DMS79 treated with DMSO at 0.1 percent for 48 hours (cell line): ENCODE measurements at places on chromosomes 5 and 9.

GRCh38 chr5:150853561-150853960 lies 7.2 kb downstream of the IRGM start:
- no peak for DNase-seq

GRCh38 chr5:96638561-96638960 lies 23.6 kb upstream of the CAST start:
- DNase-seq, result no peak

- DNase-seq, result no peak
These were observed 35.0 kb upstream of the BARHL1 start for GRCh38 chr9:132547436-132547835.

GRCh38 chr9:114157516-114158176 lies 2.3 kb downstream of the COL27A1 start:
- no peak for DNase-seq

DNA sequence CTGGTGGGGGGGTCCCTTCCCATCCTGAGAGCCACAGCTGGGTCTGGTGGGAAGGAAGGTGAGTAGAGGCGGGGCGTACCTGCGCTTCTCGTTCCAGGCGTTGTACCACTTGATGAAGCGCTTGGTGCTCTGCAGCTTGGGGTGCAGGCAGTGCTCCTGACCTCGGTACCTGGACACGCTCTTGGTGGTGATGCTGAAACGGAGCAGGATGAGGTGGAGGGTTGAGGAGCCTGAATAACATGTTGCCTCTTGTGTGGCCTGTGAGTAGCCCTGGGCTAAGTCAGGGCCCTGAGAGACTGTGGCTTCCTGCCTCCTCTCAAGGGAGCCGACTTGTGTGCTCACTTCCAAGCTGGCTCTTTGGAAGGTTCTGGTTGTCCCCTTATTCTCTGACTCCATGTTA lies 4.3 kb downstream of the CXCL14 start:
- DNase-seq, result no peak

DNA sequence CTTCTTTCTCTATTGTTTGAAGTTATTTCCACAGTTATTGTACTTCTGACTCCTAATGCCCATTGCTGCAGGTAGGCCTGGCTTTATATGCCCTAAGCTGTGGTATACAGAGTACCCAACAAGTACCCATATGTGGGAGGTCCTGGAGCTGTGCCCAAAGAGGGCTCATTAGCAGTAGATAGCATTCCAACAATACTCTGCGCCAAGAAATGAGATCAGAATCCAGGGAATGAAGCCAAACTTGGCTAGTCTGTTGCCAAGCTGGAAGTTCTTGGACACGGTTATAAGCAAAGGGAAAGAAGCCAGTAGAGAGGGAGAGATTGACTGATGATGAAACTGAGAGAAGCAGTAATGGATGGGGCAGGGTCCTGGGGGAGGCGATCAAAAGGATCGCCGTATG lies 29.7 kb upstream of the FAM169A start:
- DNase-seq, result peak; percentile 66

- no peak for DNase-seq
These were observed 417.7 kb downstream of the CHSY3 start for GRCh38 chr5:130321931-130322330.

DNA sequence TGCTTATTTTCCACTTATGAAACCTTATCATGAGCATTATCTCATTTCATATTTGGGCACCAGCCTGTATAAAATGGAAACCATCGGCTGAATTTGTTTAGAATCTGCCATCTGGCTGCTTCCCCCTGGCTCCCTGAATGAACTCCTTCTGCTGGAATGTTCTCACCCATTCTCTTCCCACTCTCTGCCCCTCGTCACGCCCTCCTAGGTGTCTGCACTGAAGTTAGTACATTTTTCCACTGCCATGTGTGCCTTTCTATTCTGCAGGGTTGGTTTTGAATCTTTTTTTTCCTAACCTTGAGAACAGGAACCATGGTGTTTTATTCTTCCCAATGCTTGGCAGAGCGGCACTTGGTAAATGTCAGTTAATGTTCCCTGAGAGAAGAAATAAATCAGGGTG lies 359.7 kb downstream of the MLLT3 start:
- no peak for DNase-seq

DNA sequence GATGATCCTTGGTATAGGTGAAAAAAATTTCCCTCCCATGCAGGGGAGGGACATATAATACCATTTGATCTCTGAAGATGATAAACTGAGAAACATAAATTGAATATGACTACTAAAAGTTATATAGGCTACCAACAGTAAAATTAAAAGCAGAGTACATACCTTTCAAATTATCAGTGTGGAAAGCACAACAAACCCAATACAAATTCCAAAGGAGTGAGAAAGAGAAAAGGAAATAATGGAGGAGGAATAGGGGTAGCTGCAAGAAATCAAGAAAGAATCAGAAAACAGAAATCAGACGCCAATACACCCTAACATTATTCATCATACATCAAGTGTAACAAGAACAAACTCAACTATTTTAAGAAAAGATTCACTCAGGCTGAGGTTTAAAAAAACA lies 17.7 kb downstream of the GNAQ start:
- DNase-seq, result no peak

DNA sequence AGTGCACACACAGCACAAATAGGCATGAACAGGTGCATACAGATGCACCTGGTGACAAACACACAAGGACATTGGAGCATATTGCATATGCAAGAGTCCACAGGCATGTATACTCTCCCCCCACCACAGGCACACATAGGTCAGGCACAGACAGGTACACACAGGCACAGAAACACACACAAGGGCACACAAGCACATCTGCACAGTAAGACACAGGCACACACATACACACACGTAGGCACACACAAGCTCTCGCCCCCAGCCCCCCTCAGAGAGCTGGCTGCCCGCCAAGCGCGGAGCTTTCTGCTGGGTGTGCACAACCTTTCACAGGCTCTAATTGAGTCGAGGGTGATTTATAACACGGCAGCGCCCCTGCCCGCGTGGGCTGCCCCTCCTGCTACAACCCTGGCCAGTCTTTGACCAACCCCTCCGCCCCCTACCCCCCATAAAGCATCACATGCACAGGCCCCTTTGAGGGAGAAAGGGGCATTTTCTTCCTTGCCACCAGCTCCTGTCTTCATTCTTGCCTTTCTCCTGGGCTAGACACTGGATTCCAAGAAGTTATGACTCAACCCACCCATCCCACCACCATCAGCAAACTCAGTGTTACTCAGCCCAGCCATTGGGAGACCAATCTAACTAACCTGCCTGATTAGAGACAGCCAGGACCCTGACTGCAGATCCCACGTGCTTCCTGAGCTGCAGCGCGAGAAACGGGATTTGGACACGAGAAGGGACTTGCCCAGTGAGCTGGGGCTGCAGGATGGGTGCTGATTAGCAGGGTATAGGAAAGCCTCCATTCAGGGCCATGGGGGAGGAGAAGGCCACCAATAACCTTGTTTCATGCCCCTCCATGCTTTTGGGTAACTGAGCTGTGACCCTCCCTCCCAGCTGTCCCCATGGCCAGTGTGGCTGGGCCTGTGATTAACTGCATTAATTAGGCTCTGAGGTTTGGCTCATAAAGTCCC lies 42.8 kb upstream of the PSD2 start:
- DNase-seq, result no peak

DNA sequence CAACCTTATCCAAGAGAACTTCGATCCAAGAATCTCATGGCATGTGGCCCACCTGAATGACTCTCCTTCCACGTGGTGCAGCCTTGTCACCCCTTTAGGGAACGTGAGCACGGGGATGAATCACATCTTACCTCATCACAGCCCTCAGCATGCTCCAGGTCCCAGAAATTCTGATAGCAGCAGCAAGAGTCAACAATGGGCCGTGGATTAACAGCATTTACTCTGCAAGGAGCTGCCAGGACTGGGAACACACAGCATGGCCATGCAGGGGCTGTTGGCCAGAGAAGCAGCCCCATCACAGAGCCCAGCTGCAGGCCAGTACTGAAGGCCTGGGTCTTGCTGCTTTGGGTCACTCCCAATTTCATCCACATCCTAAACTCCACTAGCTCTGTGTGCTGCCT lies 150.4 kb downstream of the C5orf15 start:
- DNase-seq, result no peak

GRCh38 chr5:96687812-96688453 lies 25.8 kb downstream of the CAST start:
- peak; percentile 10 for DNase-seq

DNA sequence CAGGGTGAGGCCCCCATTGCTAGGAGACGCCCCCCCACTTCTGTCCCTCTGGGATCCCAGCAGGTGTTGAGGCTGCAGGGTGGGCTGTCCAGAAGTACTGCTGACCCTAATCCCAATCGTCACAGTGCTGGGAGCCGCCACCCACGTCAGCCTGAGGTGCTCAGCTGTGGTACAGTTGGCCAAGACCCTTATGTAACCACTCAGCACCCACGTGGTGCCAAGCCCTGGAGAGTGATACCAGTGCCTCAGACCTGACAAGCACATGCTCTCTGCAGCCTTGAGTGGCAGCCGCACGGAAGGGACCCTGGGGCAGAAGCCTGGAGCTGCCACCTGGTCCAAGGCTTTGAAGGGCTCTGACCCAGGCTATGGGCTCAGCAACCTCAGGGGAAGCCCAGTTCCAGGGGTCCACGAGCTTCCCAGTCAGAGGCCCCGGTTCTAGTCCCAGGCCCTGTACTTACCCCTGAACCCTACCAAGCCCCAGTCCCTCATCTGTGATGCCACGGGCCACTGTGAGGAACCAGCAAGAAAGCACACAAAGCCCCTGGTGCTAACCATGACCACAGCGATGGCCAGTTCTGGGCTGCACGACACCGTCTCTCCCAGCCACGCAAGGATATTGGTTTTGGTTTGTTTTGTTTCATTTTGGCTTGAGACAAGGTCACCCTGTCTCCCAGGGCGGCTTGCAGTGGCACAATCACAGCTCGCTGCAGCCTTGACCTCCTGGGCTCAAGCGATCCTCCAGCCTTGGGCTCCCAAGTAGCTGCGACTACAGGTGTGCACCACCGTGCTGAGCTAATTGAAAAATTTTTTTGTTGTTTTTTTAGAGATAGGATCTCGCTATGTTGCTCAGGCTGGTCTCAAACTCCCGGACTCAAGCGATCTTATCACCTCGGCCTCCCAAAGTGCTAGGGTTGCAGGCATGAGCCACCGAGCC lies 50.7 kb downstream of the DBH start:
- DNase-seq, result peak; percentile 45

DNA sequence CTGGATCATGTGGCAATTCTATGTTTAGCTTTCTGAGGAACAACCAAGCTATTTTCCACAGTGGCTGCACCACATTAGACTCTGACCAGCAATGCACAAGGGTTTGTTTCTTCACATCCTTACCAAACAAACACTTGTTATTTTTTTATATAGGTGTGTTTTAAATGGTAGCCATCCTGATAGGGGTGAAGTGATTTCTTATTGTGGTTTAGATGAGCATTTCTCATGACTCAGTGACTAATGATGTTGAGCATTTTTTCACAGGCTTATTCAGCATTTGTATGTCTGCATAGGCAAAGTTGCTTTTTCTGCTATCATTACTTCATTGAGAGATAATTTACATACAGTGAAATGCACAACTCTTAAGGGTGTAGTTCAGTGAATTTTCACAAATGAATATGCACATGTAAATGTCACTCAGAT lies 36.0 kb downstream of the ANKRD33B start:
- no peak for DNase-seq

DNA sequence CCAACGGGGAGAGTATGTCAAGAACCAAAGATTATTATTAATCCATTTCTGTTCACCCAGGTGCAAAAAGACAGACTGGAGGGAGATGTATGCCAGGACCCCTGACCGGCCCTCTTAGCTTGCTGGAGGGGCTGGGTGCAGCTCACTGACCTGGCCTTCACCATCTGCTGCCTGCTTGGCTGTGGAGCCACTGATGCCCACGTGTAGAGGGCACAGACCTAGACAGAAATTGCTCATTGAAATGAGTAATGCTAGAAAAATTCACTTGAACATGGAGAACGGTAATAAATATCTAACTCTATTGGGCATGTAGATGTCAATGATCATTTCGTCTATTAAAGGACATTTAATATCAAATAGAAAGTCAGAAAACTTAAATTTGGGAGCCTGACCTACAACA lies 58.8 kb upstream of the ERCC6L2 start:
- no peak for DNase-seq

DNA sequence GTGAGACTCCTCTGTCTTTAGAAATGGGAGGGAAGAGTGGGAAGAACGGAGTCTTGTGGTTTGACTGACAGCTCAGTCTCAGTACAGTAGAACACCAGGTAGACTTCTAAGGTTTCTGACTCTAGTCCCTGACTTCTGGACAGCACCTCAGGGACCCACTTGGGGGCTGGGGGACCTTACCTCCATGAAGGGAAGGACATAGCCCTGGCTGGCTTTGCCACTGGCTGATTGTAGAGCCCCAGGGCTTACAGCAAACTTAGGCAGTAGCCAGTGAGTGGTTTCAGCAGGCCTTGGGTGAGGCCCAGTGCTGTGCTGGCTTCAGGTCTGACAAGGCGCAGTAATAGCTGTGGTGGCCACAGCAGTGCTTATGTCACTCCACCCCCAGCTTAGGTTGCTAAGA lies 290.0 kb upstream of the PRR16 start:
- no peak for DNase-seq

DNA sequence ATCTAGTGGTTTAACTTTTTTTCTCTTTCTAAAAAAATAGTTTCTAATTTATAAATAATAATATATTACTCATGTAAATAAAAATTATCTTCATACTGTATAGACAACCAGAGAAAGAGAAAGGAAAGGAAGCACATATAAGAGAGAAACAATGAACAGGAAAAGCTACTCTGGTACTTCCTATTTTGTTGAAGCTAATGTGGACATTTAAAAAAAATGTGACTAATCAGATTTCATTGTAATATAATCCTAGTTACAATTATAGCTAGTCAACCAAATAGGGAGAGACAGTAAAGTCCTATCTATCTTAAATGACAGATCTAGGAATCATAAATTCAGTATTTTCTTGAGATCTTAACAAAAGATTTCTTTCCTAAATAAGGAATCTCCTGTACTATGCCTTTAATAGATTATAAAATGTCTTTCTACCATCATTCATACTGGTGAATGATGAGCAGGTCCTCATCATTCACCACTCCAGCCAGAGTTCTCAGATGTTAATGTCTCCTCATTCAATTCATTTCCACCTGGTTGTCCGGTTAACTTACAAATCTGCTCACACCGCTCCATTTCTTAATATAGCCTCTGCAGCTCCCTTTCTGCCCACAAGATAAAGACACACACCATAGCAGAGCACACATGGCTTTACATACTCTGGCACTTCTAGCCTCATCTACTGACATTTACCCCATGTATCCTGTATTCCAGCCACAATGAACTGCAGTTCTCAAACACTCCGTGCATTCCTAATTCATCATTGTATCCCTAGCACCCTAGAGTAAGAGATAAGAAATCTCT lies 30.9 kb downstream of the ZFR start:
- DNase-seq, result no peak

- DNase-seq, result no peak
These were observed 424.0 kb downstream of the CDH18 start for GRCh38 chr5:19564036-19564435.
